ENCODE measurements at places on chromosomes 11 and 22.
A peak's percentile ranks its signal among the peaks of the same experiment; 100 is the strongest.

GRCh38 chr11:46471943-46472661, 80.5 kb upstream of the CHRM4 start:
- DNase-seq = no peak

- no peak for DNase-seq
Measured at GRCh38 chr22:40726514-40726913, 47.2 kb downstream of the MCHR1 start.

DNA sequence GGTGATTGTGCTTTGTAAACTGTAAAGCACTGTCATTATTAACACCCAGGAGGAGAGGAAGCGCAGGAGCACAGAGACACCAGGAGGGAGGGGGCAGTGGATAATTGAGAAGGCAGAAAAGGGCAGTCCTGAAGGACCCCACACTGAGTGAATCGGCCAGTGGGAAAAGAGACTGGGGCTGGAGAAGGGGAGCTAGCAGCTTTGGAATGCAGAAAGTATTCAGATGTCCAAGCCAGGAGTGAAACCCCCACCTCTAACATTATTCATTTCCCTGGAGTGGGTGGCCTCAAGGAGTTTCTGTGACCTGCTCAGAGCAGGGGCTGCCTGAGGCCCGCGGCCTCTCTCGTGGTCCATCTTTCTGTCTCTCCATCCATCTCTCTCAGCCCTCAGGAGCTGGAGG, 38.0 kb upstream of the CDON start:
- DNase-seq = no peak

GRCh38 chr22:44448271-44448830, 49.7 kb downstream of the RTL6 start:
- no peak for DNase-seq

DNA sequence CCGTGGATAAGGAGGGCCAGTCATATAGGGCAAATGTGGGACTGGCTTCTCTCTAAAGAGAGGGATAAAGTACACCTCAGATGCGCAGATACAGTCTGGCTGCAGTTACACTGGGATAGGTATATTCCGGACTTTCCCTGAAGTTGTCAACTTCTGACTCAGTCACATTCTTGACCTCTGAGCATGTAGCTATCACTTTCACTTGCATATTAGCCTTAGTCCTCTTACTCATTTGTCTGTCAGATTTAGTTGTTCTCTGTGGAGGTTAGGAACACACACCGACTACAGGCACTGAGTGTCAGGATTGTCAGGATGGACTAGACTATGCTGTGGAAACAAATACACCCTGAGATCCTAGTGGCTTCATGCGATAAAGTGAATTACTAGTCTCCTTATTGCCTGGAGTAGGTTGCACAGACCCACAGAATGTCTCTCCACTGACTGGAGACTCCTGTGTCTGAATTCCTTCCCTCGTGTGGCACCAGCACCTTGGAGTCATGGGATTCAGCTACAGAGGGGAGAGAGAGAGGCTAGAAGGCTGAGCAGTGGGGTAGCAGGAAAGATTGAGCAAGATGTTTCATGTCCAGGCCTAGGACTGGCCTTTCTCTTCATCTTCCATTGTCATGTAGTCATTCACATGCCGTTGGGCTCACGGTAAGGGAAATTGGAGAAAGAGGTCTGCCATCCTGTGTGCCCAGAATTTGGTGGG, 654.3 kb downstream of the NTM start:
- DNase-seq = no peak

GRCh38 chr11:128246810-128247594, 340.4 kb downstream of the ETS1 start:
- DNase-seq = no peak

DNA sequence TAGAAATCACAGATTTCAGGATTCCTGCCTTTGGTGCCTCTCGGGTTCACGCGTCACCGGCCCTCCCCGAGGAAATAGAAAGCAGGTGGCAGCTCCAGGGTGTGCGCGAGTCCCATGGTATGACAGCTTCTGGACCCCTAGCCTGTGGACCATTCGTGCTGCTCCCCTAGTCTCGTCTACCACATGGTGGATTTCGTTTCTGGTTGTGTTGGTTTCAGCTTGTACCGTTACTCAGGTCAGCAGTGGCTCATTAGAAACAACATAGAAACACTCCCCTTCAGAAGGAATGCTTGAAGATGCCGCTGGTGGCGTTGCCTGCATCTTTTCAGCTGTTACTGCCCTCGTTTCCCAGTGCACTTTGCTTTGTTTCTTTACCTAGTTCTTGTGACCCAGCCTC, 700 bp downstream of the TTC17 start:
- DNase-seq = no peak

DNA sequence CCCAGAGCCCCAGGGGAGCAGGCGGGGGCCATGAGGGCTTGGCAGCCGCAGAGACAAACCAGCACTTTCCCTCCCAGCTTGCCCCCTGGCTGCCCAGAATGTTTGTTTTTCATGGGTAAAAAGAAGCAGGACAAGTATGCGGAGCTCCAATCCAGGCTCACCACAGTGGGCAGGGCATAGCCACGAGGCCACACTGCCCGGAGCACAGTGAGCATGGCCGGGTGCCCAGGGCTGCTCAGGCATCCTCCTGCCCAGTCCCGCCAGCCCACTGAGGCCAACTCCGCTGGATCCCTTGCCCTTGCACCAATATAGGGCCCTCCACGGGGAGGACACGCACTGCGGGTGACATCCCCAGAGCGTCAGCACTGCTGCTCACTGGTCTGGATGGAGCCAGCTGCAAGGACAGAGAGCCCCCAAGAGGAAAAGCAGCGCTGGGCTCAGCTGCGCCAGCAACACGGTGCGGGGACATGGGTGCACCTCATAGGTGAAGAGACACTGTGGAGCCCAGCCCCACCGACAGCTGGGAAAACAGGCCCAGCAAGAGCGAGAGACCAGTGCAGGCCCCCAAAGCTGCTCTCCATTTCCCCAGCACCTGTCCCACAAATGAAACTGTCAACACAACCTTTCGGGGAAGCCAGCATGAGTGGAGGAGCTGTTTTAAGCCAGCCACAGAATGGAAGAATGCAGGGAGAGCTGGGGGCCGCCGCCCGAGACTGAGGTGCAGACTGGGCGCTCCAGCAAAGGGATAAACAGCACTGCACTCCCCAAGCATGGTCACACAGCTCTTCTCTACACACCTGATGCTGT, 24.8 kb downstream of the ARVCF start:
- DNase-seq = no peak

GRCh38 chr11:122095681-122096262, 20.2 kb downstream of the BLID start:
- DNase-seq = no peak

GRCh38 chr22:34055525-34056200, 135.4 kb upstream of the LARGE1 start:
- DNase-seq = no peak

DNA sequence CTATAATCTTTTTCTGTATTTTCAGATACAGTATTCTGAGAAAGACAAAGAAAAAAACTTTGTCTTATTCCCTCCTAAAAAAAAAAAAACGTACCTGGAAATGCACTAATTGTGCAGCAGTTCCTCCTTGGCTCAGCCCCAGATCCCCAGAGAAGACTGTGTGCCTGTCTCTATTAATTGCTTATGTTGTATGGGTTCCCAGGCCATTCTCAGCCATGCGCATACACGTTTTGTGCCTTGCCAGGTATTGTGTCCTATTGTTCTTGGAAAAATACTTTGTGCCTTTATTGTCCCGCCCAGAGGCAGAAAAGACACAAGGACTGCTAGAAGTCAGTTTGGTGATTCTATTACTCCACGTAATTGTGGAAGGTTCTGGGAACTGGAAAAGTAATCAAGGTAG, 91.2 kb downstream of the PIWIL4 start:
- DNase-seq = no peak

DNA sequence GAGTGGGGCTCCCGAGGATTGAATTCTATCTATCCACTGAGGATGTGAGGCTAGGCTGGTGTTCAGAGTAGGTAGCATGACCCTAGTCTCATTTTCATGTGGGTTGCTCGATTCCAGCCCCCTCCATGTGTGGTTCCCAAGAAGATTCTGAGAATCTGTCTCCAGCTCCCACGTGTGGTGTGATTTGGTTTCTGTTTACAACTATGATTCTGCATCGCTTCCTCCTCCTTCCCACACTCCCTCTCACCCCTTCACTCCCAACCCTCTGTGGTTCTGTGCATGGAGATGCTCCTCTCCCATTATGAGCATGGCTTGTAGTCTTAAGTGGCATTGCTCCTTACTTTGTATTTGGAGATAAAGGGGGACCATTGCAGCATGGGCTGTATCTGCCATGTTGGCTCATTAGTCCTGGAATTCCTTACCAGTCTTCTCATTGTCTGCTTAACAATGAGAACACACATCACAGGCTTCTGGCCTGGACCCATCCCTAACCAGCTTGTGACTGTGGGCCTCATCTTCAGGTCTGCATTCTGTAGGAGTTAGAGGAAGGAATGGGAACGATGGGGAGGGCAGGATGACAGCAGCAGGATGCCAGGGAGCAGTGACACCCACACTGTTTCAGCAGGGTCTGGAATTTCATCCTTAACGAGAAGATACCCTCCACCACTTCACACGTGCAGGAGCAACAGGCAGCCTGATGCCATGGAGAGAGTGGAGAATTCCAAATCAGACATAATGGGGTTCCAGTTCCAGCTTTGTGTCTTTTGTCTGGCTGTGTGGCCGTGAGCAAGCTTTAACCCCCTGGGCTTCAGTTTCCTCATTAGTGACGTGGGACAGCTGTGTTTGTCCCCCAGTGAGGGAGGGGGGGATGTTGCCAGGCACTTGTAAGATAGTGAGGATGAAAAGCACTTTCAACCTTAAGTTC, 86.0 kb downstream of the CCDC81 start:
- no peak for DNase-seq

- no peak for DNase-seq
Measured at GRCh38 chr11:11607772-11608171, 14.0 kb downstream of the GALNT18 start.

- no peak for DNase-seq
Measured at GRCh38 chr11:97751952-97752351, 1268.8 kb upstream of the CNTN5 start.

DNA sequence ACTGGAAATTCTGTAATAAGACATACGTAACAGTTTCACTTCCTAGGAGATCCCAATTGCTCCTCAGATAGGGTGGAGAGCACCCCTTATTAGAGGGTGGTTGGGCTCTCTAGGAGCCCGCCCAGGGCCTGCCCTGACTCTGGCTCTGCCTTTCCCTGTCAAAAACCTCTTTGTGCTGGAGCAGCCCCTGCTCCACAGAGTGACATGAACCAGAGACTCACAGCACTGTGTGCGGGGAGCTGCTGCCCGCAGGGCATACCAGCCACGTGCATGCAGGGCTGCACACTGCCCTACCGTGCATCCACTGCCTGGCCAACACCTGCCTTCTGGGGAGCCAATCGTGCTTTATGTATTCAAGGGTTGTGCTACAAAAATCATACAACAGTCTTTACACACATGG, 24.3 kb downstream of the KCNQ1OT1 start:
- no peak for DNase-seq

DNA sequence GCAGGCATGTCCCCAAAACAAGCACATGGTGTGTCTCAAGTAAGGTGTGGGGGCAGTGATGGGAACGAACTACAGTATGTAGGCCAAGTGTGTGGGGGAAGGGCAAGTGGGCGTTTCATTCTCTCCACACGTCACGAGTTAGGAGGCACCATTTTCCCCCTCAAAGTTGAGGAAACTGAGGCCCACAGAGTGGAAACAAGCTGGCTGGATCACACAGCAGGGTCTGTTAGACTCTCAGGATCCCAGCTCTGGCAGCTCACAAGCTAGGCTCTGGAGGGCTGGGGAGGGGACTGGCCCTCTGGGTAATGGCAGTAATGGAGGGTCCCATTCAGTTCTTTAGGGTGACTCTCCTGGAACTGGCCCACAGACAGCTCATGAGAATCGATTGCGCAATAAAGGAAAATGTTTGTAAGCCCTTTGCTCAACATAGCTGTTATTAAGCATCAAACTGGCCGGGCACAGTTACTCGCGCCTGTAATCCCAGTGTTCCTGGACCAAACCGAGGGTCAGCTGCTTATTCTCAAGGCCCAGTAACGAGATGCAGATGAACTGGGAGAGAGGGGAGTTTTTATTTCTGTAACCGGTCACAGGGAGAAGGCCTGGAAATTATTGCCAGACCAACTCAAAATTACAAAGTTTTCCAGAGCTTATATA, 24.1 kb upstream of the TUB start:
- DNase-seq = no peak

GRCh38 chr11:122004446-122004845, 111.6 kb downstream of the BLID start:
- no peak for DNase-seq

GRCh38 chr11:100550298-100550697, 136.8 kb upstream of the ARHGAP42 start:
- no peak for DNase-seq

GRCh38 chr22:49212466-49212865, 615.2 kb downstream of the BRD1 start:
- no peak for DNase-seq

GRCh38 chr11:47104261-47104950, 72.3 kb downstream of the ARFGAP2 start:
- no peak for DNase-seq

- no peak for DNase-seq
Measured at GRCh38 chr11:46594374-46594700, 514 bp upstream of the AMBRA1 start.

- peak; percentile 66 for DNase-seq
Measured at GRCh38 chr22:27372969-27373670, 428.4 kb downstream of the MN1 start.

DNA sequence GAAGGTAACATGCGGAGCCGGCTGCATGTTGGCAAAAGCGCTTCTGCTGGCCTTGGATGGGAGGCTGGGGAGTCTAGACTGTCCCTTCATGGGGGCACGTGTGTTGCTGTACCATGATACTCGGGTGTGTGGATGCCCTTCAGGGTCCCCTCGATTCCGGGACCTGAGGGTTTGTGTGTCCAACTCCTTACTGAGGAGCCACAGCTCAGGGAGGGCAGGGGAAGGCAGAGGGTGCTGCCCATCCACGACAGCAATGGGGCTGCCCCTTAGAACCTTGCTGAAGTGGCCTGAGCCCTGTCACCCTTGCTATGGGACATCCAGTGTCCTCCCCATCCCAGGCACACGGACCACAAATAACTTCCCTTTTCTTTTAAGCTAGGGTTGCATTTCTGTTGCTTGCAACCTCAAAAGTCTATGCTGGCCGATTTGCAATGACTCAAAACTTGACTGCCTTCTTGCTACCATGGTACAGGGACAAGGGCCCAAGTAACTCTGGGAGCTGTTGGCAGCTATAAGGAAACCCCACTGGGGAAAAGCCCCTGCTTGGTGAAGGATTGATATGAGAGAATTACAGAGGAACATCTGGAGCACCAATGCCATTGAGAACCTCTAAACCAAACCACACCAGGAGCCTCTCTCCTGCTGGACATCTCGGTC, 43.8 kb downstream of the RTL6 start:
- no peak for DNase-seq

DNA sequence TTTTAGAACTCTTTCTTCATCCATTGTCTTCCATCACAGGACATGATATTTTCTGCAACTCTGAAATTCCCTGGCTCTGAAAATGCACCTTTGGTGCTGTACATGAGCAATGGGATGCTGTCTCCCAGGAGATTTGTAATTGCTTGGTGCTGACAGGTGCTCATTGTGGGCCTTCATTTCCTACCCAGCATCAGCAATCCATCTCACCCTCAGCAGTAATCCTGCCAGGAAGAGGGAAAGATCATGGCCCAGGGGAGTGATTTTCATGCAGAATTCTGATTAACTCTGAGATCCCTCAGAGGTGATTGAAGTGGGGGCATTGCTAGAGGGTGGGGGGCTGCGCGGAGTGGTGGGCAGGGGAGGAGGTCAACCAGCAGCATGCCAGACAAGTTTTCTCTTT, 651.7 kb downstream of the NELL1 start:
- DNase-seq = no peak

GRCh38 chr22:30582788-30583545, 8.5 kb upstream of the GAL3ST1 start:
- no peak for DNase-seq

- DNase-seq = no peak
Measured at GRCh38 chr11:85620256-85620655, 6.9 kb downstream of the DLG2 start.

Measured in NCI-H2029 treated with DMSO at 0.1 percent for 48 hours (cell line).